ENCODE measurements at places on chromosomes 6 and 20.

- DNase-seq, result no peak
Observed at GRCh38 chr20:15658295-15658694, 915.0 kb downstream of the KIF16B start.

GRCh38 chr6:41679696-41680095, 41.4 kb downstream of the MDFI start:
- no peak for DNase-seq

DNA sequence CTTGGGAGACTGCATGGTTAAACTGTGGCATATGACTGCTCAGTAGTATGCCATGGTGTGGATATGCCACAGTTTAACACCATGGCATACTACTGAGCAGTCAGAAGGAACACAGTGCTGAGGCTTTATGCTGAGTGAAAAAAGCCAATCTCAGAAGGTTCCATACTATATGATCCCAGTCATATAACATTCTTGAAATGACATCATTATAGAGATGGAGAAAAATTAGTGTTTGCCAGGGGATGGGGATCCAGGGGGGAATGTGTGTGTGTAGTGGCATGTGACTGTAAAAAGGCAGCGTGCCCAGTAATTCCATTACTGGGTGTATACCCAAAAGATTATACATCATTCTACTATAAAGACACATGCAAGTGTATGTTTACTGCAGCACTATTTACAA, 85.8 kb downstream of the FOXF2 start:
- no peak for DNase-seq

- DNase-seq, result no peak
Observed at GRCh38 chr6:122198922-122199321, 200.5 kb upstream of the HSF2 start.

- DNase-seq, result no peak
Observed at GRCh38 chr20:38514185-38514584, 41.5 kb downstream of the RALGAPB start.

DNA sequence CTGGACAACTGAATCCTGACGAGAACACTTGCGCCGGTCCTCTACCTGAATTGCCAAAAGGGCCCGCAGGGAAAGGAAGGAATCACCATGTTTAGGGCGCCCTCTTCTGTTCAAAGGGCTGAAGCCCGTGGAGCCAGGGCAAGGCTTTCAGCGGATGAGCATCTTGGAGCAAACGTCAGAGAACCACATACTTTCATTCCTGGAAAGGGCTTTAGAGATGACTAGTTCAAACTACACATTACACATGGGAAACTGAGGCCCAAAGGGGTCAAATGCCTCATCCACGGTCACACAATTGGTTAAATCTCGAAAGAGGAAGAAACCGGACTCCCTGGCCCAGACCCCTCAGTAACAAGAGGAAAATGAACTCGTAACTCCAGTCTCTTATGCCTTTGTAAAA, 11.5 kb upstream of the ZNF133 start:
- DNase-seq, result peak; percentile 91
